ENCODE measurements at places on chromosomes 7 and 10.
A peak's percentile ranks its signal among the peaks of the same experiment; 100 is the strongest.

DNA sequence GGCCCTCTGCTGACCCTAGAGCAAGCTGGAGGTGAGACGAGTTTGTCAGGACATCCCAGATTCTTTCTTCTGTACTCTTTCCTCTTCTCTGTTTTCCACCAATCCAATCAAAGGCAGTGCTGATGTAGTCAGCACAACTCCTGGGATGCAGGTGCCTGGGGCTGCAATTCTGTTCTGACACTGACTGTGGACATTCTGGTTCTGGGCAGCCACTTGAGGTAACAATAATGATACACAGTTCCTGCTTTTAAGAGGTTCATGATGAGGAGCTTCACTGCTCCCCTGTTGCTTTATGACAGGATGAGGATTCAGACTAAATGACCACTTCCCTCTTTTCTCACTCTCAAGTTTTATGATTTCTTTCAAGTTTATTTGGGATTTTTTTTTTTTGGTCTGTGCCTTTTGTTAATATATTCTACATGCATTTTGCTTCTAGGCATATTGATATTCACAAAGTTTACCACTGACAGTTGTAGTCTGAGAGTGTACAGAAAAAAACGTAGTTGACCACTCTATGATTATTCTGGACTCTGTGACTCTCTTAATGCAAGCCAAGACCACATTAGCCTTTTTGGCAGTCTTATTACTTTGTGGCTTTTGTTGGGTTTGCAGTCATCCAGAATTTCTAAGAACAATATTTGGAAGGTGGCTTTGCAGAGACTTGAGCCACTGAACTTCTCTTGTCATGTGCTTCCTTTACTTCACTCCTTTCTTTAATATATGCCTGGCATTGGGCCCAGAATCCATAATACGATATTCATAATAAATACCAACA, 247.6 kb downstream of the AUTS2 start:
- no peak for DNase-seq

DNA sequence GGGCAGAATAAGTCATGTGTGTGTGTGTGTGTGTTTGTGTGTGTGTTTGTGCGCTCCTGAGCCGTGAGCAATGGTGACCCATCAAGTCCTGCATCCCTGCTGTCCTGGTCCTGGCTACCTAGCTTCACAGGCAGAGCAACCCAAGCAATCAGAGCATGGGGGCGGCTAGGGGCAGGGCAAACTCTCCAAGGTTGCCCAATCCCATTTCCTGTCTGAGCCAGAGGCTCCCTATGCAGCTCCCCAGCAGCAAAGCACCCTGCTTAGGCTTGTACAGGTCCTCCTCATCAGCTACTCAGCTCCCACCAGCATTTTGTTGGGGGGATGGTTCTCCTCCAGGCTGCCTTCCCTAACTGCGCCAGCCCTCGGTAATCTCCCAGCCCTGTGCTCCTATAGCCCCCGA, 31.1 kb upstream of the CRHR2 start:
- DNase-seq: no peak

DNA sequence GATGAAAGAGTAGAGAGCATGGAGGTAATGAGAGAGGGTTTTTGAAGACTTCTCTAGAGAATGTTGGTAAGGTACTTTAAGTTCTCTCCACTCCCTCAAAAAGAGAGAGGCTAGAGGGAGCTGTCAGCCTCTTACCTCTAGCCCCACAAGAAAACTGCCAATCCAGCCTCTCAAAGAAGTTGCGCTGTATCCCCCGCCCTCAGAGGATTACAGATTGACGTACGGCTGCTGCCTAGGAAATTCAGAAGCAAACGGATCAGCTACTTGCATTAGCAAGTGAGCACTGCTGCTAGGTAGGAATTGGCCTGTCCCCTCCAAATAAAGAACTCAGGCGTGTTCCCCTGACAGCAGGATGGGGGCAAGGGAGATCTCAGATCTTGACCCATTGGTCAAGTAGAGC, 34.2 kb downstream of the TYW1B start:
- DNase-seq: no peak

DNA sequence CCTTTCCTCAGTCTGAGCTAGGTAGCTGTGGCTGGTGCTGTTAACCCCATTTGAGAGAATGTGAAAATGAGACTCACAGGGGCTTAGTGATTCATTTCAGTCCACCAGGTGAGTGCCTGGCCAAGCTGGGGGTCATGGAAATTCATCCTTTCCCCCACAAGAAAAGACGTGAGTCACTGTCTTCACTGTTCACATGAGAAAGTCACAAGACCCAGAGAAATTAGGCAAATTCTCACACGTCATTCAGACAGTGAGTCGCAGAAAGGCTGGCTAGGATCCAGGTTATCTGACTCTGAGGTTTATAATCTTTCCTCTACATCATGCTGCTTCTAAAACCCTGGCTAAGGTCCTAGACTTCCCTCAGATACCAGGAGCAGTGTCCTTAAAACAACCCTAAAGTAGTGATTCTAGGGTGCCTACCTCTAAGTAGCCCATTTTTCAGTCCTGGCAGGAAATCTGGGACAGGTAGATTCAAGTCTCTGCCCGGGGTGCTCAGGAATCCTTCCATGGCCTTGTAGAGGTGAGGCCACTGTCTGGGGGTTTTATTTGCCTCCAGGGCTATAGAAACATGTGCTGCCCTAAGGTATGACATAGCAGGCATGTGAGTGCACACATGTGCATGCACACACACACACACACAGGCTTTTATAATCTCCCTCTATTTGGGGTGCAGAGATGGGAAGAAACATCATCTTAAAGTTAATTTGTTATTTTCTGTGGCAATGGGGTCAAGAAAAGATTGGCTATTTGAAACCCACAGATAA, 427.9 kb upstream of the CELF2 start:
- peak; percentile 60 for DNase-seq

- no peak for DNase-seq
Observed at GRCh38 chr7:44368455-44368854, 43.1 kb upstream of the CAMK2B start.

GRCh38 chr7:80453699-80454340, 58.0 kb downstream of the GNAT3 start:
- DNase-seq: no peak

DNA sequence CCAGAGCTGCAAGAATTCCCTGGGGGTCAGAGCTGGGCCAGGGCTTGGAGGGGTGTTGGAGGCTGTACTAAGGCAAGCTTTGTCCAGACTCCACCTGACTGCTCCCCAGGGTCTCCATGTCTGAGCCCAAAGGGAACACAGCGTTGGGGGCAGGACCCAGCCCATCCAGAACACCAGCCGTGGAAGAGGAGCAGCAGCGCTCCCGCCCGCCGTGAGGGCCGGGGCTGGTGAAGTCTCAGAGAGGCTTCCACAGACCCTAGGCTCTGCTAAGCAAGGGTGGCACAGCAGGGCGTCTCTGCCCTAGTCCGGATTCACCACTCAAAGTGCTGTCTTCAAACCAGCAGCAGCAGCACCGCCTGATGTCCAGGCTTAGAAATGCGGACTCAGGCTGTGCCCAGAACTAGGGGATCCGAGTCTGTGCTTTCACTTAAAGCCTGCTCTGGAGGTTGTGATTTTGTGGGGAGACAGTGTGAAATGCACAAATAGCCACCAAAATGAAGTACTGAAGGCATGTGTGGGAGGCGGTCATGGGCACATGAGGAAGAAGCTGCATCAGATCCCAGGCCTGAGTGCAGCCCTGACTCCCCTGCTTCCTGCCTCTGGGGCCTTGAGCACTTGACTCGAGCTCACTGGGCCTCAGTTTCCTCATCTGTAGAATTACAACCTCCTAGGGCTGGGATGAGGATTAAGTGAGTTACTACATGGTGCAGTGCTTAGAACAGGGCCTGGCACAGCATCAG, 16.6 kb upstream of the AQP1 start:
- no peak for DNase-seq

- no peak for DNase-seq
Observed at GRCh38 chr10:69819716-69820506, 18.2 kb downstream of the COL13A1 start.

GRCh38 chr7:141649865-141650634, 51.9 kb downstream of the DENND11 start:
- DNase-seq: peak; percentile 88

GRCh38 chr10:122494833-122495232, 33.5 kb downstream of the HTRA1 start:
- DNase-seq: peak; percentile 8

DNA sequence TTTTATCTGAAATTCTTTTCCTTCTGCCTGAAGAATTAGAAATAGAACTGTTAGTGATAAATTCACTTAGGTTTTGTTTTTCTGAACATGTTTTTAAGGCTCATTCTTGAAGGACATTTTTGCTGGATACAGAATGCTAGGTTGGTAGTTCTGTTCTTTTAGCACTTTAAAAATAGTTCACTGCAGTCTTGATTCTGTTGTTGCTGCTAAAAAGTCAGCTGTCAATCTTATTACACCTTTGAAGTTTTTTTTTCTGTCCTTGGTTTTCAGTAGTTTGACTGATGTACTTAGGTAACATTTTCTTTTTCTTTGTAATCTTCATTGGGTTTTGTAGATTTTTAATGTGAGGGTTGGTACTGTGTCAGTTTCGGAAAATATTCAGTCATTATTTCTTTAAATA, 48.7 kb downstream of the C1GALT1 start:
- no peak for DNase-seq

GRCh38 chr10:111725050-111725449, 458.5 kb downstream of the GPAM start:
- no peak for DNase-seq

- DNase-seq: no peak
Observed at GRCh38 chr7:24406789-24407299, 122.9 kb downstream of the NPY start.

- DNase-seq: no peak
Observed at GRCh38 chr7:151123158-151123821, 37.0 kb downstream of the AGAP3 start.

GRCh38 chr7:80412842-80413241, 99.0 kb downstream of the GNAT3 start:
- no peak for DNase-seq

- DNase-seq: no peak
Observed at GRCh38 chr7:7707246-7707645, 11.2 kb downstream of the RPA3 start.

DNA sequence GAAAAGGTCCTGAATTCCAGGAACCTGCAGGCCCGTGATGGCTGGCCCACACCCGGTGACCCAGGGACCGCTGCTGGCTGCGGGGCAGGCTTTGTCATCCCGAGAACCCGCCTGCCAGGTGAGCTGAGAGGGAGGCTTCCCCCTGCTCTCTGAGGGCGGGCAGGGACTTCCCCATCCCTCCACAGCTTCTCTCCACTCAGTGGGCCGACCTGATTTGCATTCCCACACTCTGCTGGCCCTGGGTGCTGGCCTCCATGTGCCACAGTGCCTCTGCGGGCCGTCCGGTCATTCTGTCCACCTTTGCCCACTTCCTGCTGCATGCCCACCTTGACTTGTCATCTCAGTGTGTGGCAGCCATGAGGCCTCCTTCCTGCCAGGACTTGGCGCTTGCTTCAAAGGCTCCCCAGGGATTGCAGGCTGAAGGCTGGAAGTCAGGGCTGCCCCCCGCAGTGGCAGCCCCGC, 35.3 kb downstream of the PALD1 start:
- no peak for DNase-seq

DNA sequence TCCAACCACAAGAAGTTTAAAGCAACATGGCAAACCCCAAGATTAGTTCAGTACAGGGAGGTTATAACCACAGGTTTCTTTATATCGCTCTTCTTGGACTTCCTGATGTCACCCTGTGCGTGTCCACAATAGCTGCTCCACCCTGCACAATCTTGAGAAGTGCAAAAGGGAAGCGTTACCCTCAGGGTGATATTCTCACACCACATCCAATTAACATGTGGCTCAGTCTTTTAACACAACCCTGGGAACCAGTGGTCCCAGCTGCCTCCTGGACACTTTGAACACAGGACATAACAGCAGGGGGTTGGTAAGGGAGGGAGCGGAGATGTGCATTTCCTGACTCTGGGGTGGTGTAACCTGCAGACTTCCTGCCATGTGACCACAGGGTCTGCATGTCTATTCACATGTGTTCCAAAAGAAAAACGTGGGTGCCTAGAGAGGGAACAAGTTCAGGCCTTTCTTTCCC, 64.6 kb downstream of the GSAP start:
- no peak for DNase-seq

GRCh38 chr10:21536874-21537273, 2.8 kb downstream of the MLLT10 start:
- no peak for DNase-seq

DNA sequence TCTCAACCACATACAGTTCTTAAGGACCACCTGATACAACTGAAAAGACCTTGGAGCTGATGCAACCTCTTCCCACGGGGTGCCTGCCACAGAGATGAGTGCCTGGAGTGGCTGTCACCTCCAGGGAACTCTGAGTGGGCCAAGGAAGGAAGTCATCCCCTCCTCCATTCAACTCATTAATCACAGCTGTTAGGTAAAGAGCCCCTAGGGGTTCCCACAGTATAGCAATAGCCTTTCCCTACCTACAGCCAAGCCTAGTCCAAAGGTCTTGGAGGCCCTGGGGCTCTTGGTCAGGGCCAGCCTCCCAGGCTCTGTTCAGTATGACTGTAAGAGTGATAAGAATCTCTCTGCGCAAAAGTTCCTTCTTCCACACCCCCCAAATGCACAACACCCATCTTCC, 70.4 kb upstream of the NFE2L3 start:
- no peak for DNase-seq

- peak; percentile 91 for DNase-seq
Observed at GRCh38 chr10:132516771-132517725, 20.5 kb upstream of the INPP5A start.

- no peak for DNase-seq
Observed at GRCh38 chr7:43791-44540, 148.4 kb upstream of the FAM20C start.

GRCh38 chr10:17249820-17250219, 21.8 kb downstream of the VIM start:
- DNase-seq: no peak

DNA sequence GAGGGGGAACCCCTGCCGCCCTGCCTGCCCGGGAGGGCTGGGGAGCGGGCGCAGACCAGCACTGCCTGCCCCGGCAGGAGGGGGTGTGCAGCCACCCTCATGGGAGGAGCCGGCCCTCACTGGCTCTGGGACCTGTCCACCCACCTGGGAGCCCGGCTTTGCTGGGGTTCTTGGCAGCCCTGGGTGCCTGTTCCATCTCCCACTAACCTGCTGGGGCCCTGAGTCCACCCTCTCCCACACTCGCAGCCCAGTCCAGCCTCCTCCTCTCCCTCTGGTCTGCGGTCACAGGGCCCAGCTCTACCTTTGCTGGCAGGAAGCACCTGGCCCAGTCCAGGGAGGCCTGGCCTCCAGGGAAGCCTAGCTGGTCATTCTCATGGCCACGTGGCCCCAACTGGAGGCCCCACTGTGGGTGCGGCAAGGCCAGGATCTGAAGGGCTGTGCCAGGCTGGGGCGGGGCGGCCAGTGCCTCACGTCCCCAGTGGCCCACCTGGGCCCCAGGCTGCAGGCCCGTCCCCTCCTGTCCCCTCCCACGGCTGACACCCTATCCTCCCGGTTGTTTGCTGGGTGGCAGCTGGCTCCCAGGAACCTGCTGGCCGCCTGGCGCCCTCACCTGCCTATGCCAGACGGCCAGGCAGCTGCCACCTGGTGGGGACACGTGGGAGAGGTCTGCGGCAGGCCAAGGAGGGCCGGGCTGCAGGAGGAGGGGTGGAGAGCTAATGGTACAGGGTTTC, at the start of gene TMEM184A:
TMEM184A (minus strand) TSS at position 393 of the 731 bp plus-strand sequence. CDS start 721 bp downstream, outside the sequence.
- DNase-seq: peak; percentile 96
